ENCODE measurements at places on chromosomes 1 and 21.

DNA sequence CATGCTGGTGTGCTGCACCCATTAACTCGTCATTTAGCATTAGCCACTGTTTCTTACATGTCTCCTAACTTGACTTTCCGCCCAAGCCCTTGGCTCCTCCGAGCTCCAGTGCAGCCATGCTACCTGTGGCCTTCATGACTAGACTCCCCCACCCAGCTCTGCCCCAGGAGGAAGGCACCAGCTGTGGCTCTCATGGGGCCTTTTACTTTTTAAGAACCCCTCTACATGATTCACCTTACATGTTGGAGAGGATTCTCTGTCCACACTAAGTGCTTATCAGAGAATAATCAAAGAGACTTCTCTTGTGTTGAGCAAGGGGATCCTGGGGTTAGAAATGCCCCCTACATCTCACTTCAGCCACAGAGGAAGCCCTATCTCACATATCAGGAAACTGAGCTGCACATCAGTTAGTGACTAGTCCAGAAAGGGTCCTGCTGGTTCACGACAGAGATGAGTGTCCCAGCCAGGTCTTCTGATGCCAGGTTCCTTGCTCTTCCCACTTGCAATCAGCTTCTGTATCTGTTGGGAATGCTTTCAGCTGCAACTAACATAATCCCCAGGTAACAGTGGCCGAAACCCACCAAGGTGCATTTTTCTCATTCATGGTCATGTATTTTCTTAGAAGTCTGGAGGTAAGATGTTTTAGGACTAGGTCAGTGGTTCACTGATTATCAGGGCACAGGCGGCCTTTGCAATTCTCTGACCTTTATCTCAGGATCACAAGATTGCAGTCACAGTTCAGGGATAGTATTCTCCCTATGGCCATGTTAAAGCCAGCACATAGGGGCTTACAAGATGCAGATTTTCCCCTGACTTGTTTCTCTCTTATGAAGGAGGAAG lies 45.9 kb downstream of the KLHDC7A start:
- DNase-seq: no peak

DNA sequence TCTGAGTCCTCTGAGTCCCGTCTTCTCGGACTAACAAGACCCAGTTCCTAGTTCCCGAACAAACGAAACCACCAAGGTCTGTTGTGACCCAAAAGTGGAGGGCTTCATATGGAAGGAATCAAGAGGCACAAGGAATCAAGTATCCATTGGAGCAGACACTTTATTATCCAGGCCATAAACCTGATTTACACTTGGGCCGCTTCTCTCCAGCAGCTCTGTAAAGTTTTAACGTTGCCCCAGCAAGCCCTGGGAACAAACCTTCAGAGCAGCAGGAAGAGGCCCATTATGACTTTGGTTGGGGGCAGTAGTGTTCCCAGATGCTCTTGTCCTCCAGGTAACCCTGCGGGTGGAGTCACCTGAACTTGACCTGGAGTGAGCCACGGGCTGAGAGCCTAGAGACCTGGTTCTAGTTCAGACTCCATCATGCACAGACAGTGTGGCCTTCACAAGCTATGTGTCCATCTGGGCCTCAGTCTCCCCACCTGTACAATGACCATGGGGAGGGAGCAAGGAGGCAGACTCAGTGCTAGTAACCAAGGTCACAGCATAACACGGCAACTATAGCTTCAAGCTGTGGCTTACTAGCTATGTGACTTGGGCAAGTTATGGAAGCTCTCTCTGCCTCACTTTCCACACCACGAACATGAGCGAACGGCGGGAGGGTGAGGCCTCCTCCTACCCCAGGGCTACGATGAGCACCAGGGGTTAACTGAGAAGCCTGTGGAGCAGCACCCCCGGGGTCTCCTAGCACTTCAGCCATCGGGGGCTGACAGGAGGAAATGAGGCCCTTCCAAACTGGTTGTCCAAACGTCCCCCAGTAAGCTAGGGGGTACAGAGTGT lies 95.7 kb downstream of the GLIS1 start:
- DNase-seq: peak; percentile 56

DNA sequence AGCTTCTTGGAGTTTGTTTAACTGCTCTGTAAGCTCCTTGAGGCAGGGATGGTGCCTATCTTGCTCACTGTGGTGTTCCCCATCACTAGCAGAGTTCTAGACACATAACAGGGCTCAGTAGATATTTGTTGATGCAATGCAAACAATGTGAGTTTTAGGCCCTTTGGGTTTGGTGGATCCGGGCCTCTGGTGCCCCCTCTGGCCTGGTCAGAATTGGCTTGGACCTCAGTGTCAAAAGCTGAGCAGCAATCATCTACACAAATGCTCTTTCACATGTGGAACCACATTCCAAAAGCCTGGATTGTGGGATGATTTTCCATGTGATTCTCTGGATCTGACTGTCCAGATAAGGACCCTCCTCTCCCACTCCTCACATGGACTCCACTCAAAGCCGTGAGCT lies 53.4 kb upstream of the BCAR3 start:
- DNase-seq: no peak

DNA sequence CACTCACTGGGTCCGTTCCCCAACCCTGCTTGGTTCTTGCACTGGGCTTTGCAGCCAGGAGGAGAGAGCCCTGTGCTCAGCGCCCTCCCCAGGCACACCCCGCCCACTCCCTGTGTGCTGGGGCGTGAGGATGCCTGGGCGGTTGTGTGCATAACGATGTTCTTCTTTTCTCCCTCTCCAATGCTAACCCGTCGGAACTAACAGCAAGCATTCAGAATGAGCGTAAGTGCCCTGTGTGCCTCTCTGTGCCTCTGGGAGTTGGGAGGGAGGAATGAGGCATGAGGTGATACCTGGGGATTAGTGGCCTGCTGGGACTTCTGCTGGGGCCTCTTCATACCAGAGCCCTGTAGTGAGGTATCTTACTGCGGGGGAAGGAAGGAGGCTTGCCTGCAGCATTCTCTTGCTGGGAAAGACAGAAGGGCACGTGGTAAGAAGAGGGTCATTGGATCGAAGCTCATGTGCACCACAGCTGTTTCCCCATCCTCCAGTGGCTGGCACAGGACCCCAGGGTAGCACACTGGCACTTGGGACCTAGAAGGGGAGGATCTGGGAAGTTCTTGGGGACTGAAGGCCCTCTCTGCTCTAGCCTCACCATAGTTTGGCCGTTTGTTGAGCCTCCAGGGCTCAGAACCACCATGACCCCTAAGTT lies 79.8 kb downstream of the NFASC start:
- DNase-seq: peak; percentile 45

DNA sequence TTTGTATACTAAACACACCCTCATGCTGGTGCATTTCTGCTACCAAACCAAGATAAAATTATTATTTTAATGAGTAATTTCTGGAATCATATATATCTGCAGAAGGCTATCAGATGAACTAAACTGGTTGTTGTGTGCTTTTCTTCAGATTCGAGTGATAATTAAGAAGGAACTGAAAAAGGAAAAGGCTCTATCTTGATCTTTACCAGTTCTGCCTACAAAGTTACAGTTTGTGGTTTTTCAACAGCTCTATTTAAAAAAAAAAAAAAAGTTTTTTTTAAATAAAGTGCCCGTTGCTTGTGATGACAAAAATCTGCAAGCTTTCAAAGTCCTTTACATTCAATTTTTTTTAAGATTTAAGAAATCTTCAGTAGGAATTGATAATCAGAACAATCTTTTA lies 13.6 kb downstream of the DENND1B start:
- DNase-seq: no peak

- DNase-seq: no peak
Observed at GRCh38 chr1:92927870-92928269, 33.4 kb downstream of the DIPK1A start.

DNA sequence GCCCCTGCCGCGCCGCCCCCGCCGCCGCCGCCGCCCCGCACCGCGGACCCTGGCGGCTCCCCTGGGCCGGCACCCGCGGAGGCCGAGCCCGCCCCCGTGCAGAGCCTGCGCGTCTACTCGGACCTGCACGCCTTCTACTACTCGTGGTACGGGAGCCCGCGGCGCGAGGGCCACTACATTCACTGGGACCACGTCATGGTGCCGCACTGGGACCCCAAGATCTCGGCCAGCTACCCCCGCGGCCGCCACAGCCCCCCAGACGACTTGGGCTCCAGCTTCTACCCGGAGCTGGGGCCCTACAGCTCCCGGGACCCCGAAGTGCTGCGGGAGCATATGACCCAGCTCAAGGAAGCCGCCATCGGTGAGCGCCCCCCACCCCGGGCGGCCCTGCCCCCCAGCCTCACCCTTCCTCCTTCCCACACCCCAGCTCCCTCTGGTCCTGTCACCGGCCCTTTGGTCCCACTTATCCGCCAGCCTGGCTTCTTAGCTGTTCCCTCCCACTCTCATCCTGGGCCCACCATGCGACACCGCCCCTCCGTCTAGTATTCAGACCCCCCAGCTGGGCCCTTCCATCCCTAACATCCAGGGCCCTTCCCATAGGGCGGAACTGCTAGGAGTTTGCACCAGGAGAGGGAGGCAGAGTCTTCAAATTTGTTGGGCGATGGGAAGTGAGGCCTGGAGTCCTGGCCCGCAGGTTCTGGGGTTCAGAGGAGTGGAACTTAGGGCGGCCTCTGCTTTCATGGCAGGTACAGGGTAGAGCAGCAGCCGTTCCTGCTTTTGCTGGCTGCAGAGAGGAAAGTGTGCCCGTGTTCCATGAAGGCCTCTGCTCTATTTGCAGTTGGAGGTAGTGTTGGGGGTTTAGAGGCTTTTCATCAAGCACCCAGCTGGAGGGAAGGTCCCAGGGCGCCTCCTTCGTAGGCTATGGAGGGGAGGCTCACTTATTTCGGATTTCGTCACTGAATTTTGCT lies 1.0 kb downstream of the MANEAL start:
- no peak for DNase-seq

DNA sequence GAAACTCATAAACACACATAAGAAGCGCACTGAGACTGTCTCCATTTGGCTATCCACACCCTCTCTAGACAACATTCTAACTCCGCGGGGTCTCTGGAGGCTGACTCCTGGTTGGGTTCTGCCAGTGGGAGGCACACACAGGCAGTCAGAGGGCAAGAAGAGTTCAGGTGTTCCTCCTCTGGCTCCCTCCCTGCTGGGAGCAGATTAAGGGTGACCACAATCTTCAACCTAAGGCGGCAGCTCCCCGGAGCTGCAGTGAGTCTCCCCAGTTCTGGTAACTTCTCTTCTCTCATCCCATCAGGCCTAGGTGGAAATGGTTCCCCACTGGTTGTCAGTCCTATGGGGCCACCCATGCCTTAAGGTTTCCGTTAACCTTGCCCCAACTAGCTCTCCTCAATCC lies 7.4 kb upstream of the TENT5C start:
- DNase-seq: no peak

- DNase-seq: no peak
Observed at GRCh38 chr1:19472174-19472573, 13.2 kb downstream of the CAPZB start.

- peak; percentile 91 for DNase-seq
Observed at GRCh38 chr1:212452323-212453155, 19.8 kb downstream of the NENF start.

DNA sequence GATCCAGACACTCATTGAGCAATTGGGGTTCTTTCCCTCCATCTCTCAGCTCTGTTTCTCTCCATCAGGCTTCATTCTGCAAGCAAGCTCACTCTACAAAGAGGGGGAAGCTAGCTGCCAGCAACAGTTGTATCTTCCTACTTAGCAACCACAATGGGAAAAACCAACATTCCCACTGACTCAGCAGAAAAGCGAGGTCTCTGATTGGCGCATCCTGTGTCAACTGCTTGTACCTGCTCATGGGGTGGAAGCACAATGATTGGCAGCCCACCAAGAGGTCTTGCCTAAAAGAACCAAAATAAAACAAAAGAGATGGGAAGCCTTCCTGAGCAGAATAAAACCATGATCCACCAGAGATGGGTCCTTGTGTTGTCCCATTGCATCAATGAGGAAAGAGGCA lies 4.0 kb upstream of the CDA start:
- DNase-seq: no peak

GRCh38 chr1:47433477-47434050 lies 4.3 kb upstream of the FOXD2 start:
- DNase-seq: peak; percentile 75

- DNase-seq: no peak
Observed at GRCh38 chr1:200850554-200850953, 22.2 kb upstream of the GPR25 start.

GRCh38 chr1:76239470-76239918 lies 164.9 kb downstream of the ST6GALNAC3 start:
- DNase-seq: no peak

- no peak for DNase-seq
Observed at GRCh38 chr21:39169906-39170305, 13.3 kb downstream of the PSMG1 start.

DNA sequence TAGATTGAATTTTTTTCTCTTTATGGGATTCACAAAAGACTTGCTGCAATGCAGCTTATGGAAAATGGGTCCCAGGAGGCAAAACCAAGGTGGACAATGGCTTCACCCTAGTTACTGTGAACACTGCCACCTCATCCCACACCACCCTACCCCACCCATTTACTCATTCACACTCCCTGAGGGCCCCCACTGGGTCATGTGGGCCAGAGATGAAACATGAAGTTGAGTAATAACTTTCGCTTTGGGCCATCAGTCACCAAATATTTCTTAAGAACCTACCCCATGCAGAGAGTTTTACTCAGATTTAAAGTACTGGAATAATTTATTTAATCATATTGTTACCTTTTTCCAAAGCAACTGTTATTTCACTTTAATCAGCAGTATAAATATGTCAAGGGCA lies 191.8 kb downstream of the TPR start:
- DNase-seq: no peak

GRCh38 chr1:61450872-61451571 lies 273.9 kb downstream of the TM2D1 start:
- DNase-seq: no peak

DNA sequence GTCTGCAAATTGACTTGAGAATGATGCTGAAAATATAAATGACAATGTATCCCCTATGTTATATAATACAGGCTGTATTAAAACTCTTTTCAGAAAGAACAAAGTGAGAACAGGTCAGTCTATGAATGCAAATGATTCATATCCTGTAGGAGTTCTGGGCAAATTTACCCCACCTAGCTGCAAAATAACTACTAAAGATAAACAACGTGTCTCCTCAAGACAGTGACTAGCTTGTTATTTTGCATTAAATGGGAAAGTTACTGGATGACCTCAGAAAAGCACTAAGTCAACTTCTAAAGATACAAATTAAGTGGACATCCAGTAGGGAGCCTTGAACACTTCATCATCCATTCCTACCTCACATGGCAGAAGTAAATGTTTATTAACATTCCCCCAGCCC lies 11.1 kb downstream of the RNF19B start:
- no peak for DNase-seq

DNA sequence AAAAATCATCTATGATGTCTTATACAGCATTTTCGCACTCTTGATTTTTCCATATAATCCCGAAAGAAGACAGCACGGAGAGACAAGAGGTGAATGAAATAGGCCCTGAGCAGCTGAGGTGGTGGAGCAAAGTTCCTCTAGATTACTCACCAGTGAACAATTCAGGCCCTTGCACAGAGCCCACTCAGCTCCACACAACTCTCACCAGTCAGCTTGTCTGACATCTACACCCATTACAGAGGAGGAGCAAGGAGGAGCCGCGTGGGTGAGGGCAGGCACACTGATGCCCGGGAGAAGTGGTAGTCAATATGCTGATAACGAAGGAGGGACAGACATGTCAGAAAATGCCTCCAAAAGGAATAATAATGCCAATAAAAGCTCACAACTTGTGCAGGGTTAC lies 59.9 kb downstream of the DNM3 start:
- DNase-seq: no peak

Data from aorta (tissue), 5 donors.